Stimulated activated CD8-positive, alpha-beta memory T cell treated with anti-CD3 and anti-CD28 coated beads, Interleukin-7, amount 100 ng/mL, for 1 hour (primary cell): ENCODE measurements at places on chromosomes 5 and 9.

GRCh38 chr9:4788703-4789102 lies 4.0 kb upstream of the RCL1 start:
- no peak for DNase-seq

GRCh38 chr5:37207802-37208201 lies 41.4 kb downstream of the CPLANE1 start:
- DNase-seq: no peak

- no peak for DNase-seq
Measured at GRCh38 chr5:133635051-133635450, 22.7 kb upstream of the FSTL4 start.

GRCh38 chr5:142748132-142748531 lies 22.0 kb upstream of the ARHGAP26 start:
- DNase-seq: no peak

DNA sequence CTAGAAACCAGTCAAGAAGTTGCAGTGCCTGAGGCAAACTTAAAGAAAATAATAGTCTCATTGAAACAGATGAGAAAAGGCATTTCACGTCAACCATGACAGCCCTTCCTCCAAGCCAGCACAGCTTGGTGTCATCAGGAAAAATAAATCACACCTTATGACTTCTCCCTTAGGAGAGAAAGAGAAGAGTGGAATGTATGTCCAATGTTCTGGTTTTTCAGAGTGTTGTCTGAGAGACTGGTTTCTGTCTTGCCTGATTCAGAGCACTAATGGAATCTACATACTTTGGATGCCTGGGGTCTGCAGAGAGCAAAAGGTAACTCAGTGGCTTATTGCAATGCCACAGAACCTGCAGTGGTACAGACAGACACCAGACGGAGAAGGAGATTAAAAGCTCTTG lies 105.5 kb upstream of the PDE4D start:
- DNase-seq: no peak
